ENCODE measurements at places on chromosomes 5 and 9.

DNA sequence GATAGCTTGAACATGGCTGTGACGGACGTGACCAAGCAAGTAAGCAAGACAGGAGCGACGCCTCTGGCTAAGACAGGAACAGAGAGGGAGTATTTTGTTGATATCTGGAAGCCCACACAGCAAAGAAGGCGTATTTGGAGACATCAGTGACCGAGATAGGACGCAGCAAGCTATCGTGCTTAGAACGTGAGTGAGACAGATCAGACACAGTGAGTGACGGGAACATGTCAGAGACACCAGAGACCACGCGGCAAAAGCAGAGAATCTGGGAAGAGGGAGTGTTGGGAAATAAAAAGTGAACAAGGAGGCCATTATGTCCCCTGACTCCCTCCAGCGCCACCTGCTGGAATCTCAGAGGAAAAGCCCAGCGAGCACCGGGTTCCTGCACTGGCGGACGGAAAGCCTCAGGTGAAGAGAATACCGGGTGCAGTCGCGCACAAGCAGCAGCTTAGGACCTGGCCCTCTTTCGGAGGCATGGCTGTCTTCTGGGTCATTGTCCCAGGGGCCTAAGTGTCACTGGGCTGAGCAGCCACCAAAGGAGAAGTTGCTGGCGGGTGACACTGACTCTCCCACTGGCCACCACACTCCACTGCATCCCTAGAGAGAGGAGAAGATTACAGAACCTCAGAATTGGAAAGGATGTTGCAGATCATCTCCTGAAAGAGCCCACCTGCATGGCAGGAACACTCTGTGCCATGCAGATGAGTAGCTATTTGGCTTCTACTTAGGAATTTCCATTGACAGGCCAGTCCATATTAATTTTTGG, 99.1 kb downstream of the FBXO38 start:
- DNase-seq = peak; percentile 31

DNA sequence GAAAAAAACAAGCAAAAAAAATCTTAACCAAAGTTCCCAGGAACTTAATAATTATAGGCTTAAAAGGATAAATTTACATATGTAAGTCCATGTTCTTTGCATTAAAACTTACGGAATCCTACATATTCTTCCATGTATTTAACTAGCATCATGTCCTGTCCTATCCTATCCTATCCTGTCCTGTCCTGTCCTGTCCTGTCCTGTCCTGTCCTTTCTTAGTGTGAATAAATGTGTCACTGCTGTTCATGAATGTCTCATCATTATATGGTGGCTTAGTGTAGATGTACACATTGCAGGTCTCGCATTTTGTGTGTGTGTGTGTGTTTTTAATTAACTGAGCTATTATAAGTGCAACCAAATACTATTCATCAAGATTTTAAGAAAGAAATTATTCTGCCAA, 90.0 kb downstream of the TMEM167A start:
- no peak for DNase-seq

DNA sequence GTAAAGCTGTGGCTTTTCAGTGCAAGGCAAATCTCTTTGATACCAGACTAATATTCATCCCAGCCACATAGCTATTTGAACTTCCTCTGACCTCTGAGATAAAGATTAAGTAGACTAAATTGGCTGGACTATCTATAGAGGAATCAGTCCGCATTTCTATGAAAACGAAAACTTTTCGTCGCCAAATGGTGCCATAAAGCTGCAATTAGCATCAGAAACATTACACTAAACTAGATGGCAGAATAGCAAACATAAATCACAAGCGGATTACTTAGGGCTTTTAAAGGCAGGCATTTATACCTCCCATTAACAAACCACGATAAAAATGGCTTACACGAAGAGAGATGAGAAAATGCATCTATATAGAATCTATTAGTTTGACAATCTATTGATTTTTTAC, 1009.7 kb upstream of the CDH6 start:
- no peak for DNase-seq

DNA sequence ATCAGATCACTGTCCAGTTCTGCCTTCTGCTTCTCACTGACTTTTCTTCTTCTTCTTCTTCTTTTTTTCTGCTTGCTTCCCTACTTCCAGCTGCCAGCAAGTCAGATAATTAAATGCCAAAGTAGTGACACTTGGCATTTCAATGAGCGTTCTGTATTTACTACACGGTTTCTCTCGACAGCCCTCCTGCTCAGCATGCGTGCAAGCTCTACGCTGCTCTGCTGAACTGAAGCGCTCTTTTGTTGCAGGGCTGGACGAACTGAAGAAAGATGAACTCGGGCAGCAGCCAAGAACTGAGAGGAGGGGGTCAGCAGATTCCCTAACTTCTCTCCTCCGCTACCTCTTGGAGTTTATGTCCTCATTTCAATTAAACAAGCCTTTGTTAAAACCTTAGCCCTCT, 319.1 kb downstream of the GLIS3 start:
- DNase-seq = no peak

DNA sequence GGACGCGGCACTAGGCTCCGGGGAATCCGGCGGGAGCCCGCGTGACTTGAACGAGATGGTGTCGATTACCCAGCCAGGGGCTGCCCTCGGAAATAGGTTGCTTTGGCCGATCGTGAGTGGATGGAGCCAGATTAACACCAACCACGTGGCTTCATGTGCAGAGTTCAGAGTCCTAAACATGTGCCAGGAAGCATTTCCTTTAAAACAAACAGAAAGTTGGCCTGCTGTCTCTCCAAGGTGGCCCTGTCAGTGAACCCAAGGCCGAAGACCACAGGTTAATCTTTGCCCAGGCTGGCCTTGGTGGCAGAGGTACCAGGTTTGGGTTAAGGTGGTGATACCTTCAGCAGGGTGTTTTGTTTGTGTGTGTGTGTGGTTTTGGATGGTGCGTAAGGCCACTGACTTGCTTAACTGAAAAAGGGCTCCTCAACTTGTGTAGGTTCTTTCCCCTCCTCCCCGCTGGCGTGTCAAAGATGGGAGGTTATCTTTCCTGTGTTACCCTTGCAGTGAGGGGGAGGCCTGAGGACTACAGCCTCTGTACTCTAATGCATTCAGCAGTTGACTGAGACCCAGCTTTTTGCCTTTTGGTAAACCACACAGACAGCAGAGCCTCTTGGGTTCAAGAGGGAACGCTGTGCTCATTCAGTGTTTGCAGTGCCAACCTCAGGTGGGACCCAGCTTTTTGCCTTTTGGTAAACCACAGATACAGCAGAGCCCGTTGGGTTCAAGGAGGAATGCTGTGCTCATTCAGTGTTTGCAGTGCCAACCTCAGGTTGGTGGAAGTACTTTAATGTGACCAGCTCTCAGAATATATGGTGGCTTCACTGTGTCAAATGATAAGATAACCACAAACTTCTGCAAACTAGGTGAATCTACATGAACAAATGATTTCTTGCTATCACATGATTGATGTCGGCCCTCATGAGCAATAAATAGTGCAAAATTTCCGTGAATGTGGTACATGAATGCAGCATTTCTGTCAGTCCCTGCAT, 1.4 kb downstream of the IQGAP2 start:
- DNase-seq = no peak

- no peak for DNase-seq
Measured at GRCh38 chr9:79555474-79556089, 16.2 kb upstream of the TLE4 start.

- no peak for DNase-seq
Measured at GRCh38 chr9:80326105-80326504, 754.3 kb downstream of the TLE4 start.

DNA sequence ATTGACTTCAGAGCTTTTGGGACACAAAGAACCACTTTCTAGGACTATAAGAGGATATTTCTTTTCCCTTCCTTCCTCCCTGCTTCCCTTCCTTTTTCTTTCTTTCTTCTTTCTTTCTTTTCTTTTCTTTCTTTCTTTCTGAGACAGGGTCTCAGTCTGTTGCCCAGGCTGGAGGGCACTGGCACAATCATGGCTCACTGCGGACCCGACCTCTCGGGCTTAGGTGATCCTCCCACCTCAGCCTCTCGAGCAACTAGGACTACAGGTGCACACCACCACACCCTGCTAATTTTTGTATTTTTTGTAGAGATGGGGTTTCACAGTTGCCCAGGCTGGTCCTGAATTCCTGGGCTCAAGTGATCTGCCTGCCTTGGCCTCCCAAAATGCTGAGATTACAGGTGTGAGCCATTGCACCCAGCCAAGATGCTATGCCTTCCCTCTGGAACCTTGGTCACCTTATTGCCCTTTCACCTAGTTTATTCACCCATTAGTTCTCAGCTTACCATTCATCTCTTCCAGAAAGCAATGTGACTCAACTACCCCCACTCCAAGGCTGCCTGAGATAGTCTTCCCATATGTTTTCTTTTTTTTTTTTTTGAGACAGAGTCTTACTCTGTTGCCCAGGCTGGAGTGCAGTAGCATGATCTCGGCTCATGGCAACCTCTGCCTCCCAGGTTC, 10.1 kb downstream of the PLIN2 start:
- no peak for DNase-seq

DNA sequence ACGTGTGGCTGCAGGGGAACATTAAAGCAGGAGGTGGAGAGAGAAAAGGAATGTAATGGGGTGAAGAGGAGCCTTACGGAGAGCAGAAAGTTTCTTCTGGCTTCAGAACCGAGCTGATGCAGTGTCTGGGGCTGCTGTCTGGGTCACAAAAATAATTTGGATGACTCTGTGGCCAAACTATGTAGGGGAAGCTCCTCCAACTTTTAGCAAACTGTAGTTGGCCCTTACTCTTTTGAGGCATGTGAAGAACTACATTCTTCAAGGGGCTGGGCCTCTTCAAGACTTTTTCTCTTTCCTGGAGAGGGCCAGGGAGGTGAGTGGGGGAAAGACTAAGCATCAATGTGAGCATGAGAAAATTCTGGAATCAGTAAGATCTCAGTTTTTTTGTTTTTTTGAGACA, 31.9 kb upstream of the SPARC start:
- DNase-seq = peak; percentile 81

DNA sequence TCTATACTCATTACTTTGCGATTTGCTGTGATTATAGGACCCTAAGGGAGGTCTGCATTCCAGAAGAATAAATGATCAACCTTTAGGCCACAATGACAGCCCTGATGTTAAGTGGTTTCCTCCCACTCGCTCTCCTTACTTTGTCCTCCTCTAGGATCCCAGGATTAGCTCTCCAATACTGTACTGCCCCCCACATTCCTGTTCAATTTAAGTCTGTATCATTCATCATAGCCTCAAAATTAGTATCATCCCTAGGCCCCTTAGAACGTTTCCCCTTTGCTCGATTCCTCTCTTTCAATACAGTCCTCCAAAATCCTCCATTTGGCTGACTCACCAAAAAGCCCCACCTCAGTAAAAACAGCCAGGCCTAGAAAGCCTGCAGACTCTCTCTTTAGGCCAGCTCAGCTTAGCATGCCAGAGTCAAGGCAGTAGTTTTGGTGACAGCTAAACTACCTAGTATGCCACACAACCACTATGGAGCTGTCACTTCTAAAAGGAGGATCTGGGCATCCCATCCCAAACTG, 24.4 kb downstream of the RNF145 start:
- DNase-seq = peak; percentile 86

- no peak for DNase-seq
Measured at GRCh38 chr5:2017540-2018389, 135.0 kb upstream of the IRX4 start.

- DNase-seq = no peak
Measured at GRCh38 chr5:38923661-38924451, 78.0 kb downstream of the OSMR start.

DNA sequence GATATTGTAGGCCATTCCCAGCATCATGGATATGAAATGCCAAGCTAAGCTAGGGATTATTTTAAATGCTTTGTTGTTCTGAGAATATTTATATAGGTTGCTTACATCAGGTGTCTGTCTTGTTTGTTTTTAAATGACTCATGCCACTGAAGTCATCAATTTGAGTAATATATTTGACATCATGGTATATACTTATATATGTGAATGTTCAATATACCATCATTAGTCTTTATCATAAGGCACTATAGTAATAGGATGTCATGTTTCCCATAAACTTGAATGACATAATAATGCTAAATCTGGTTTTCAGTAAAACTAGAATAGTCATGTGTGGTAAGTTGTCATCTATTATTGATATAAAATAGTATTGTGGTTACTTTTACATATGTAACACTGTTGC, 13.1 kb downstream of the C9orf85 start:
- DNase-seq = no peak

GRCh38 chr5:91632871-91633270, 249.8 kb upstream of the ARRDC3 start:
- no peak for DNase-seq

GRCh38 chr9:86672301-86672700, 275.0 kb downstream of the GAS1 start:
- no peak for DNase-seq

- no peak for DNase-seq
Measured at GRCh38 chr5:6868171-6868570, 154.9 kb downstream of the TENT4A start.

DNA sequence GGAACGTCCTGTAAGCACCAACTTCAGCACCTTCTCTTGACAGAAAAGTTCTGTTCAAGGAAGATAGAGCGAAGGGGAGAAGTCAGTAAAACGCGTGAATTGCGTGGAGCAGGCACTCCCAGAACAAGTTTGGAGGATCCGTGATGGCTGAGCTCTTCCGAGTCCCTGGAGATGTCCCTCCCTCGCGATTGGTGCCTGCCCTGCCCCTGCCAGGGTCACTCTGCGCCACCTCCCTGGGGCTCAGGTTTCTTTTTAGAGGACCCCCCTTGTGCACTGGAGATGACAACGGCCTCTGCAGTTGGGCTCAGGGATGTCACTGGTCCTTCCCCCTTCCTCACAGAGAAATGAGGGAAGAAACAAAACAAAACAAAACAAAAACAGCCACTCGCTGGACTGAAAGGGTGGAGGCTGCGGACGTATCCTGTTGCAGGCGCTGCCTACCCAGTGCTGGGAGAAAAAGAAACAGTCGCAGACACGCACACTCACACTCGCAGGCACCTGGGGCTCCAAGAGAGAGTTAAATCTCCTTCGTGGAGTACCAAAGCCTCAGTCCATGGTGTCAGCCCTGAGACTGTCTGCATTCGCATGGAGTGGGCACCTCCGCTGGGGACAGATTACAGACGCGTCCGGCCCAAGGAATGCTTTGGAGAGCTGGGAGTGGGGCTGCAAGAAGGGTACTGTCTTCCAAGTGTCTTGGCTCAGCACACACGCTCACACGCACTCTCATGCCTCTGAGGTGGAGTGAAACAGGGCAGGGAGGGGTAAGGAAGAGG, 512.7 kb downstream of the SLCO4C1 start:
- no peak for DNase-seq

DNA sequence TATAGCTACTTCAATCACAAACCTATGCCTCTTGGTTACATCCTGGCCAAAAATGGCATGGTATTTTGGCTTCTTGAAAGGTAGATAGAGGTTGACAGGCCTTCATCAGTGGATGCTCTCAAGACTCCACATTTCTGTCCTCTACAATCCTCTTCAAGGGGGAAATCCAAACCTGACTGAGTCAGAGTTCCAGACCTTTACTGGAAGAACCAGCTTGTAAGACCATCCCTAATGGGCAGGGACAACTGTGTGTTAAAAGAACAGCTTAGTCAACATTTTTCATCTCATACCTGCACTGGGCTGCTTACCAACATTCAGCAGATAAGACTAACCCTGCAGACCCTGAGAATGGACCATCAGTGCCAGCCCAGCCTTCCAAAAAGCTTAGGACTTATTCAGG, 155.7 kb downstream of the CDK5RAP2 start:
- DNase-seq = no peak
